ENCODE measurements at places on chromosomes 3 and 15. TPM values are rescaled to one million over a fixed set of nuclear protein-coding genes. Genes with fewer than 3 reads are reported as not detected.

The GP5 gene
- total RNA-seq = under 0.01 TPM

The SUSD5 gene
- total RNA-seq = 1.7 TPM

The ZBBX gene
- 0.05 TPM for total RNA-seq

The GRAMD2A gene
- total RNA-seq = 0.17 TPM

The PDCD10 gene
- 116 TPM for total RNA-seq

The RARB gene
- total RNA-seq = 1.5 TPM

The BNC1 gene
- 0.85 TPM for total RNA-seq

The CDCP1 gene
- 0.17 TPM for total RNA-seq

The DUOXA2 gene
- not detected for total RNA-seq

The CPNE4 gene
- not detected for total RNA-seq

The CLDN11 gene
- 515 TPM for total RNA-seq

The LRRC34 gene
- total RNA-seq = 1.9 TPM

The HIGD2B gene
- not detected for total RNA-seq

- DNase-seq = peak; percentile 91
Observed at GRCh38 chr3:29534006-29534405, 253.1 kb downstream of the RBMS3 start.

DNA sequence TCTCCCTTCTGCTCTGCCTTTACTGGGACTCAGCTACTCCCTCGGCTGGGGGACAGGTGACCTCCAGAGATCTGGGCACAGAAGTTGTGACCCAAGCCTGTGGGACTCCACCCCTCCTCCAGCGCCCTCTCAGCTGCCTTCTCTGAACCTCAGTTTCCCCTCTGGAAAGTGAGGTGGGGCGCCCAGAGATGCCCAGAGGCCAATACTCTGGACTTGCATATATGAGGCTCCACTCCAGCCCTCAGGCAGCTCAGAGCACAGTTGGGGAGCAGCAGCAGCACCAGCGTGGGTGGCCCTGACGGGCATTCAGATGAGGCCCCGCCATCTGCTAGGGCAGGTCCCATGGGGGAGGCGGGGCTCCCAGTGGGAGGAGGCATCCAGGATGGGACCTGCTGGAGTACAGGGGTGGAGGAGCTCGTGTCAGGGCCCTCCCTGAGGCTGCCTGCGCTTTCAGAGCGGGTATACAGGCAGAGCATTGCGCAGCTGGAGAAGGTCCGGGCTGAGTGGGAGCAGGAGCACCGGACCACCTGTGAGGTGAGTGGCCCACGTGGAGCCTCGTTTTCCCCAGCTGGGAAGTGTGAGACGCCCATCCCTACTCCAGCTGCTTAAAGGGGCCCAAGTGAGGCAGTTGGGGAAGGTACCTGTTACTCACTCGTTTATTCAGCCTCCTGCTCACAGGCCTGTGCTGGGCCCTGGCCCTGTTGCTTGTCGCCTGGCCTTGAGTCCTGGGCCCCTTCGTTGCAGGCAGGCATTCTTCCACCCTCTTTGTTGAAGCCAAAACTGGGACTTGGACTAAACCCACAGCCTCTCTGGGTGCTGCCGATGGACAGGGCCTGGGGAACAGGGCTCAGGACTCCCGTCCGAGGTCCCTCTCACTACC, 35.4 kb downstream of the PSTPIP1 start:
- no peak for DNase-seq

DNA sequence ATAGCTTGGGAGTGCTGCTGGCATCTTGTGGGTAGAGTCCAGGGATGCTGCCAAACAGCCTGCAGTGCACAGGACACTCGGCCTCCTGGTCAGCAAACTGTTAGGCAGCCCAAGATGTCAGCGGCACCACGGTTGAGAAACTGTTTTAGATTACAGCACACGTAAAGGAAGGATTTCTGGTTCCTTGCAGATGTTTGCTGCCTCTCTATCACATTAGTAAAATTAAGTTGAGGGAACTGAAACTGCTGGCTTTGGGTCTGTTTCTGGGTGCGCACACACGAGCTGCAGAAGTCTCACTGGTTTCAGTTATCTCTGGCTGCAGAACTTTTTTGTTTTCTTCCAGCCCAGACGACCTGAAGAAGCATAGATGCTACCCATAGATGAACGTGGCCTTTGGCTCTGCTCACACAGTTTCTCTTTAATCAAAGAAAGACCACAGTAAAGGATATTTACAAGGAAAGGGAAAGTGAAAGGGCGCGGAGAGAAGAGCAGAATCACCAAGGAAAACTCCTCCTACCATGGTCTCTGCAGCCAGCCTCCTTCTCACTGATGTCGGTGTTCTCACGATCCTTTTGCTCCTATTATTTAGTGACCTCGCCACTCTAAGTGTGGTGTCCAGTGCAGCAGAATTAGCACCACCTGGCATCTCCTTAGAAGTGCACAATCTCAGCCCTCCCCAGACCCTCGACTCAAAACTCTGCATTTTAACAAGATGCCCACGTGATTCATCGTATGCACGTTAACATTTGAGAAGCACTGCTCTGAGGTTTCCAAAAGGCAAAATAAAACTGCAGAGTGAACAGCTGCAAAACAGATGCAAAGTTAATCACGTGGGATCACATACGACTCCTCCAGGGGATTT, 50.6 kb upstream of the AKAP13 start:
- DNase-seq = no peak

- no peak for DNase-seq
Observed at GRCh38 chr3:13535905-13536304, 13.0 kb upstream of the FBLN2 start.

- peak; percentile 80 for DNase-seq
Observed at GRCh38 chr3:52533623-52534280, at the start of gene NT5DC2. Gene NT5DC2, minus strand, starts transcription at chr3:52533857. Its CDS starts 120 bp downstream, at chr3:52533737.

- no peak for DNase-seq
Observed at GRCh38 chr3:37400355-37400754, 226.0 kb upstream of the LRRFIP2 start.

GRCh38 chr3:33787328-33788009, 11.0 kb upstream of the PDCD6IP start:
- peak; percentile 82 for DNase-seq

GRCh38 chr15:90306560-90306959, 41.1 kb downstream of the NGRN start:
- no peak for DNase-seq

DNA sequence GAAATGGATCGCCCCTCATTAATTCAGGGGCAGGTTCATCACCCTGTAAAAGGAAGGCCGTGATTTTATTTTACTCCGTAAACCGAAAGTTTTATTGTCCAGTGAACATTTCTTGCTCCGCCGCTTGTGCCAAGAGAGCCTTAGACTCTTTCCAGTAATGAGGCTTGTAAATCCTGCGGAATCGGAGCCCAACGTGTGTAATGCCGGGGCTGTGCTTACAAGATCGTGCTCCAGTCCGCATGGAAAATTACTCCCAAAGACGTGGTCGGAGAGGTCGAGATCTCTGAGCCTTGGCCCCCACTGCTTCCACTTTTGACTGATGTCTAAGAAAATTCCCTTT, 649 bp upstream of the PLOD2 start:
- DNase-seq = peak; percentile 72

DNA sequence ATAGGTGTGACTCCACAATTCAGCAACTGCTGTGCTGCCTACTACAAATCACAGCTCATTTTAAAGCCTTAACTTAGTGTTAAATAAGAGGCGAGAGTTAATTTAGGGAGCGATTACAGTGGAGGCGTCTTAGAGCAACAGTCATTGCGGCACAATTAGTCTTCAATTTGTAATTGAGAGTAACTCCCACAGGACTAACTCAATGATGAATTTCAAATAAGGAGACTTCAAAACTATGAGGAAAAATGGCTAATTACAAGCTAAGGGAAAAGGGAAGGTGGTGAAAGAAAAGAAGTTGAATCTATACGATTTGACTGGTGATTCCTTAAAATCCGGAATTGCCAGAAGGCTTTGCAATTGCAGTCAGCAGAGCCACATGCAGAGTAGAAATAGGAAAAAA, 63.7 kb upstream of the FOXB1 start:
- no peak for DNase-seq

- no peak for DNase-seq
Observed at GRCh38 chr3:29896856-29897255, 616.0 kb downstream of the RBMS3 start.

DNA sequence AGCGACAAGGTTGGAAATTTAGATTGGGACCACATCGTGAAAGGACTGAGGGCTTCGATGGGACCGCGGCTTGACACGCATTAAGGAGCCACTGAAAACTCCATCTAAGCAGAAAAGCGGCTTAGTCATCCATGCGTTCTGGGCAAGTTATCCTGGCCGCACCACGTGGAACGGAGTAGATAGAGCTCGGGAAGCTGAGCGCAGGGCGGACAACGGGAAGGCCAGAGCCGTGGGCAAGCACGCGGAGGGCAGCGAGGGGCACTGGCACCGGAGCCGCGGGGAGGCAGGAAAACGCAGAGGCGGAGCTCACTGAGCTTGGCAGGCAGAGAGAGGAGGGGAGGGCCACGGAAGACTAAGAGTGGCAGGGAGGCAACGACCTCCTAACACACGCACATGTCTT, 61.3 kb upstream of the VGLL4 start:
- peak; percentile 69 for DNase-seq

GRCh38 chr15:74222240-74223119, 13.6 kb upstream of the CCDC33 start:
- DNase-seq = no peak

DNA sequence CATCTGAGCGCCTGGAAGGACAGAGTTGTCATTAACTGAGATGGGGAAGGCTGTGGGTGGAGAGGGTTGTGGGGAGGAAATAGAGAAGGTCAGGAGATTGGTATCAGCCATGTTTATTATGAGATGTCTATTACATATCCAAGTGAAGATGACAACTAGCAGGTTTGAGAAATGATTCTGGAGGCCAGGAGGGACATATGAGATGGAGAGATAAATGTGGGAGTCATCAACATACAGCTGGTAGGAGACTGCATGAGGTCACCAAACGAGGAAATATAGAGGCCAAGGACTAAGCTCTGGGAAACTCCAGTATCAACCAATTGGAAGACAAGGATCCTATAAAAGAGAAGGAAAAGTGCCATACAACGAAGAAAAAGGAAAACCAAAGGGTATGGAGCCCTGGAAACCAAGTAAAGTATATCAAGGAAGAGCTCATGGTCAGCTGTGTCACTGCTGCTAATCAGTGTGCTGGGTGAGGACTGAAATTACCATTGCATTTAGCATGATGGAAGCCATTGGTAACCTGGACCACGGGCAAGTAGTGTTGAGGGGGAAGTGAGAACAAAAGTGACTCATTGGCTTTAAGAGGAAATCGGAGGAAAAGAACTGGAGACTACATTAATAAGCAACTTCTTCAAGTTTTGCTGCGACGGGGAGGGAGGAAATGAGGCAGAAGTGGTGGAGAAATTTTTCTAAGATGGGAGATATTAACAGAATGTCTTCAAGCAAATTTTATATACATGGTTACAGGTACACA, 14.0 kb upstream of the UACA start:
- DNase-seq = peak; percentile 73

- peak; percentile 30 for DNase-seq
Observed at GRCh38 chr15:85614059-85614458, 180.7 kb downstream of the KLHL25 start.

DNA sequence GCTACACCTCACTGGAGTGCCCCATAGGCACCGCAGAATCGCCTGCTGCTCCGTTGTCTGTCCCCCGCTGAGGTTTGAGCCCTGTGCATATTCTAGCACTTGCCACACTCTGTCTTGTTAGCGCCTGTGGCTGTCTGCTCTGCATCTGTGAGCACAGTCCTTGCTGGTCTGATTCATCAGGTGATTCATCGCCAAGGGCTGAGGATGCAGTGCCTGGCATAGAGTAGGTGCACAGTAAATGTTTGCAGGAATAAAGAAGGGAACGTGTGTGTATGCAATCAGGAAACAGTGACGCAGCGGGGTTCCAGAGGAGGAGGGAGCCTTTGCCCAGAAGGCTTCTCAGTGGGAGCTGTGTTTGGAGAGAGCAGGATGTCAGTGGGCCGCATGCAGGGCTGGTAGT, 124.0 kb upstream of the PLXNA1 start:
- peak; percentile 46 for DNase-seq

DNA sequence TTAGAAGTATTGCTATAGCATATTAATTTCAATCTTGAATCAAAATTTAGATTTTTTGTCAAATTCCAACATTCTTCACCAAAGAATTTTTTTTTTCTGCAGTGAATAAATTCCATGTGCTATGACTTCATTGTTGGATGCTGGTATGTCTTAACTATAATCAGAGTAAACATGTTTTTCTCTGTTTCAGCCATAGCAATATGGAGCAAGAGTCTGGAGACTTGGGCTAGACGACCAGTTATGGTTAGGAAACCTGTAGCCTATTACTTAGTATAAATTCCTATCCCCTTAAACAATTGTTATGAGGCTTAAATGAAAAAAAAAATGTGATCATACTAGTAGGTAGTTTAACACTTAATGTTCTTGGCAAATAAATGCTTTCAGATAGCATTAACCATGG, 431.9 kb upstream of the FRG2C start:
- DNase-seq = no peak

GRCh38 chr3:188185717-188186251, 31.8 kb downstream of the LPP start:
- DNase-seq = peak; percentile 22
